ENCODE measurements at places on chromosomes 11 and 22.

DNA sequence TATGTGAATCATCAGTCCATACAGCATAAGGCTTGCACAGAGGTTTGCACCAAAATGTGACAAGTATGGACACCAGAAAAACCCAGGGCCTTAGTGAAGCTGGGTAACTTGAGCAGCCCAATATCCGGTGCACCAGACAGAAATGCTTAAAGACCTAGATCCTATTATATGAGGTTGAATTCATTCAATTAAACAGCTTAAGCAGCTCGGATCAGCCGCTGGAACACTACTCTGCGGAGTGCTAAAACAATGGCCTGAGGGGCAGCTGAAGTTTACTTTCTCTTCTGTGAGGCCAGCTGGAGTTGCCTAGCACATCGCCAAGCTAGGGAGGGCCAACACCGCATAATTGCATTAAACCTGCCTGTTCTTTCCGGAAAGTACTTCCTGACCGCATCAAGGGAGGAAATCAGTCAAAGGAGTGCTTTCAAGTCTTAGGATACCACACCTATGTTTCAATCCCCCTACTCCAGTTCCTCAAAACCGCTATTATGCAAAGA lies 17.0 kb upstream of the FAM181B start:
- no peak for DNase-seq

DNA sequence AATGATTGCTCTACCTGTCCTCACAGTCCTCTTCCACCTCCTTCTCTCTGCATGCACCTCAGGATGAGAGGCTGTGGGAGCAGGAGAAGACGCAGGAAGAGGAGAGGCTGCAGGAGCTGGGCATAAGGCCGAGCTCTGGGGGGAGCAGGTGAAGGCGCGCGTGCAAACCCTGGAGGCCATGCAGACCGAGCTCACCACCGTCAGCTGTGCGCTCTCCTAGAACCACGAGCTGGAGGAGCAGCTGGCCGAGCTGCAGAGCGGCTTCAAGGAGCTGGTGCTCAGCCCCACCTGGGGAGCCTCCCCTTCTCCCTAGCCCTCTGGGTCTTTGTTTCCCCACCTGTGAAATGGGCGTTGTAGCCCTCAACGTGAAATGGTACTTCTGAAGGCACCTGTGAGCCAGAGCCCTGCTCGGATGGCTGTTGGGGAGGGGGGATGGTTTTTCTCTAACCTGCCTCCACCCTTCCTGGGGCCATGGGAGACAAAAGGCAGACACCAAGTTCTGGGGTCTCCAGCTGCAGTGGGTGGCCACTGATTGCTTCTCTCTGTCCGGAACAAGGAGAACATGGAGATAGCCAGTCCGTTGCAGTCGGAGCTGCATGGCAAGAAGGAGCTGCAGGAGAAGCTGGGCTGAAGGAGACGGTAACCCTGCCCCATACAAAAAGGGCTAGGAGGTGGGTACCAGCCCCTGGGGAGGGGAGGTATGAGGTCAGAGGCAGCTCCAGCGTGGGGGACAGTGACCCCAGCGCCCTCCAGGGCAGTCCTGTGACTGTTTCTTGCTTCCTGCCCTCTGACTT lies 65.2 kb upstream of the A4GALT start:
- no peak for DNase-seq

GRCh38 chr11:120146413-120147093 lies 8.6 kb upstream of the TRIM29 start:
- DNase-seq: no peak

GRCh38 chr22:35219012-35219411 lies 38.3 kb upstream of the HMGXB4 start:
- no peak for DNase-seq

DNA sequence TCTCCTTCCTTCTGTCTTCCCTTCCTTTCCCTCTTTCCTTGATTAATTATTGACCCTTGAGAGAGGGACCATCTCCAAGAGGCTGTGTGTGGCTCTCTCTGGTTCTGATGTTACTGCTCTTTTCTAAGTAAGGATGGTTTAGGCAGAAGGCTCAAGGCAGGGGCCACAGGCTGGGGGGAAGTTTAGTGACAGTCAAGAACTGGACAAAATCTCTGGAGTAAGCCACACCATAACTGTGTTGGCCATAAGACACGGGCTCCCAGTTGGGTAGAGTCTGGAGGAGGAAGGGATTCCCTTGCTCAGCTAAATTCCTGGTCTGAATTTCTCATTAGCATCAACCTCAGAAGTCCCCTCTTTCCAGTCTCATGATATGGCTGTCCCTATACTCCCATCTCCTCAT lies 74.7 kb downstream of the BUD13 start:
- DNase-seq: no peak

- DNase-seq: no peak
Observed at GRCh38 chr11:78846269-78846668, 271.6 kb upstream of the NARS2 start.

- DNase-seq: no peak
Observed at GRCh38 chr11:44437122-44437521, 127.2 kb upstream of the ALX4 start.

DNA sequence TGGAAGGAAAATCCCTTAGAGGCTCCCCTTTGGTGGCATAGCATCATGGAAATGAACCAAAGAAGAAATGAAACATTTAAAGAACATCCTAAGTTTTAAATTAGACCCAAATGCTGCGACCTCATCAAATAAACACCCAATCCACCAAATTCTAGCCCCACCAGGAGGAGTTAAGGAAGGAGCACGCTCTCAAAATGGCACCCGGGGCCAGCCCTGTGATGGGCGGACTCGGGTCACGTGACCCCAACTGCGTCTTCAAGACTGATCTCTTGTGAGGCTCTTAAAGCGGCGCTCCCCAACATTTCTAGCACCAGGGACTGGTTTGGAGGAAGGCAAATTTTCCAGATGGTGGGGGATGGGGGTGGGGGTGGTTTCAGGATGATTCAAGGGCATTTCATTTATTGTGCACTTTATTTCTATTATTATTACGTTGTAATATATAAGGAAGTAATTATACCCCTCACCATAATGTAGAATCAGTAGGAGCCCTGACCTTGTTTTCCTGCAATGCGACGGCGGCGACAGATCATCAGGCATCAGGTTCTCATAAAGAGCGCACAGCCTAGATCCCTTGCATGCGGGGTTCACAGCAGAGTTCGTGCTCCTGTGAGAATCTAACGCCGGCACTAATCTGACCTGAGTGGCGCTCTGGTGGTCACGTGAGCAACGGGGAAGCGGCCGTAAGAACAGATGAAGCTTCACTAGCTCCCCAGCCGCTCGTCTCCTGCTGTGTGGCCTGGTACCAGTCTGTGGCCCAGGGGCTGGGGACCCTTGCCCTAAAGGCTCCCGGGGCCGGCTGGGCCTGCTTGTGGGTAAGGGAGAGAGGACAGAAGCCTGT lies 90.6 kb upstream of the SLC22A12 start:
- DNase-seq: no peak

GRCh38 chr11:117713538-117713991 lies 83.5 kb downstream of the DSCAML1 start:
- no peak for DNase-seq

GRCh38 chr11:117818041-117818873 lies 6.3 kb downstream of the FXYD2 start:
- DNase-seq: no peak

- DNase-seq: no peak
Observed at GRCh38 chr22:50329236-50329635, 2.4 kb upstream of the DENND6B start.

- DNase-seq: no peak
Observed at GRCh38 chr11:123299721-123300120, 104.7 kb upstream of the CLMP start.

DNA sequence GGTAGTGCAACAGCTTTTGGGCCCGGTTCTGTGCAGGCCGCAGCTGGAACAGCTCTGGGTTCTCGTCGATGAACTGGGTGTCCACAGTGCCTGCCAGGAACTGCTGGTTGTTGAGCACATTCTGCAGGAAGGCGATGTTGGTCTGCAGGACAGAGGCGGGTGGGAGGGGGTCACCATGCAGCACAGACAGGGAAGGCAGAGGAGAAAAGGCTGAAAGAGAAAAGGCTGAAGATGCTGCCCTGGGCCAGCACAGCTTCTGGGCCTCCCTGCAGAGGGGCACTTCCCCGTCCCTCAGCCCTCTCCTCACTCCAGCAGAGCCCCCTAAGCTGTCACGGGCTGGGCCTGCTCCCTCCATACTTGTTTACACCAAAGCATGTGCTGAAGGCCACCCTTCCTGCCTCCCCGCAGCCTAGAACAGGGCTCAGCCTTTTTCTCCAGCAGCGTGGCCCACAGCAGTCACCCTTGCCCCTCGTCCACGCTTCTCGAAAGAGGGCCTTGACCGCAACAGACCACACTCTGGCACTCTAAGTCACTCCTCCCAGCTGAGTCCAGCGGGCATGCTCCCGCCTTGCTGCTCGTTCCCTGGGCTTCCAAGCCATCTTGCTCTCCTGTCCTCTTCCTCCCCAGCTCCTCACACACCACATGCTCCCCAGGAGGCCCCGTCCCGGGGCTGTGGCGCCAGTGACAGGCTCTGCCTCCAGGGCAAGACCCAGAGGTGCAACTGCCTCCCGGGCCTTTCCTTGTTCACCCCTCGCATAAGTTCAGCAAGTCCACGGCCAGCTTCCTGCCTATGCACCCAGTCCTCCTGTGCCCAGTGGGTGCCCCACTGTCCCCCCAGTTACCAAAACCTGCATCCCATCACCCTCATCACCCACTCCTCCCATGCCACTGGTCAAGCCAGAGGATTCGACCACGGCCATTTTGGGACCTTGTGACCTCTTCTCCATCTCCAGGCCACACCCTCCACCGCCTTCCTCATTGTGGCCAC lies 3.3 kb upstream of the LRFN4 start:
- no peak for DNase-seq

DNA sequence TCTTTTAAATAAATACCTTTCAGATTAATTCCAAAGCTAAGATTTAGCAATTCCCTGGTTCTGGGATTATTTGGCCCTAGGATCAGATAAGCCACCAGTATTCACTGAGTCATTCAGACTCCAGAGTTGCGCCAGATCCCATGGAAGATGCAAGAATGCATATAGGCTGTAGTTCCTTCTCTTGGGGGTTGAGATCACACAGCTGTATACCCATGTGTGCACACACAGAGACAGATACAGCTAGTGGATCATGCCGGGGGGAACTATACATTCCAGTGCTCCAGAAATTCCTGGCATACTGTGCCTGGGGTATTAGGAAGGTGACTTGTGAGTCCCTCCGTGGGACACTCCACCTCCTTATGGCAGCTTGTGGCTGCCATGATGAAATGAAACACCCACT lies 75.4 kb downstream of the ZBTB16 start:
- no peak for DNase-seq

DNA sequence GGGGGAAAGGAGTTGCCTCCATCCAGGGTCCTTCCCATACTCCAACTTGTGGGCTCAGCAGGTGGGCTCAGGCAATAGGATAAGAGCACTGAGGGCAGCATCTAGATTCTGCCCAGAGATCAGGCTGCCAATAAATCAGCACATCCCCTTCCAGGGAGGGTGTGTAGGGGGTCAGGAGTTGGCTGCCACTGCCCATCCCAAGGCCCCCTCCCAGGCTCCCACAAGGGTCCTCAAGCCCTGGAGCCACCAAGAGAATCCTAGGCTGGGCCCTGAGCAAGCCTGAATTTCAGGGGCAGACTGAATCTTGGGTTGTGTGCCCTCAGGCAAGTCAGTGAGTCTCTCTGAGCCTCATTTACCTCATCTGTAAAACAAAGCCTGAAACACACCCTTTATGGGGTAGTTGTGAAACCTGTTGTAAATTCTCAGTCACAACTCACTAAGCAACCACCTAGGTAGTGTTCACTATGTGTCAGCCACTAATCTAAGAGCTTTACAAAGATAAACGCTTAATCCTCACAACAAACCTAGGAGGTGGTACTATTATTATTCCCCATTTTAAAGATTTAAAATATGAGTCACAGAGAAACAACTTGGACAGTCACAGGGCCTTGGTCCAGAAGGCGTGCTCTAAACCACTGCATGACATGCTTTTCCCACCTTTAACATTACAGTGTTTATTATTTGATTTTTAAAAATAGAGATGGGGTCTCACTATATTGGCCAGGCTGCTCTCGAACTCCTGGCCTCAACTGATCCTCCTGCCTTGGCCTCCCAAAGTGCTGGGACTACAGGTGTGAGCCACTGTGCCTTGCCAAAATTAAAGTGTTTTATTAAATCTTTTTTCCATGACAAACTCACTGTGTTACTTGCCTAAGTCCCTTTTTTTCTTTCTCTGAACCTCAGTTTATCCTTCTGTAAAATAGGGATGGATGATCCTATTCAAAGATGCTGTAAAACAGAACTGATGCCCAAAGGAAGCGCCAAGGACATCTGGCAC lies 36.2 kb downstream of the LMO1 start:
- DNase-seq: no peak

- DNase-seq: no peak
Observed at GRCh38 chr22:19242699-19243098, 48.8 kb downstream of the CLTCL1 start.

GRCh38 chr22:44103735-44104480 lies 76.8 kb upstream of the PARVG start:
- DNase-seq: no peak

Measured in stimulated activated CD4-positive, alpha-beta T cell treated with anti-CD3 and anti-CD28 coated beads, Interleukin-15, amount 100 ng/mL, for 1 hour (primary cell).